Non-pigmented ciliary epithelial cell (primary cell): ENCODE measurements at places on chromosomes 12 and 14.

GRCh38 chr12:11685716-11686115 is 36.2 kb downstream of the ETV6 start:
- DNase-seq, result no peak

GRCh38 chr12:116028619-116029018 is 248.9 kb downstream of the MED13L start:
- DNase-seq, result no peak

GRCh38 chr12:89334548-89335169 is 17.6 kb downstream of the DUSP6 start:
- DNase-seq, result no peak

GRCh38 chr12:5280086-5280485 is 151.8 kb upstream of the NTF3 start:
- DNase-seq, result no peak

DNA sequence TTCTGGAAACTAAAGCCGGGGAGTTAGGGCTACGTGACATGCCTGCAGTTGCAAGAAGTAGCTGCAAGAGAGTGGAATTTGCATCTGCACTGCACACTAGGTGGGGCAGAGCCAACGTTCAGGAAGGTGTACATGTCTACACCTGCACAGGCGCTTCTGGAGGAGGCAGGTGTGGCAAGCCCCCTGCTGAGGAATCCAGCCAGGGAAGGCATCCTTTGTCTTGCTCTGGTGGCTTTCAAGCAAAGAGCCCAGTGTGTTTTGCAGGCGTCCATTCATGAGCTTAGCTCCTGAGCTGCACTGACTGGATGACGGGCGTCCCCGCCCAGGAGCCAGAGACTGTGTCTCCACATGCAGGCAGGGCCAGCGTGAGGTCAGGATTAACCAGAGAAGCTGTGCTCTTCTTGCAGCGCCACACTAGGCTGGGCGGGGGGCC is 116.3 kb downstream of the ZFP36L1 start:
- no peak for DNase-seq

- DNase-seq, result no peak
Observed at GRCh38 chr14:36054353-36055051, 122.0 kb downstream of the PTCSC3 start.

DNA sequence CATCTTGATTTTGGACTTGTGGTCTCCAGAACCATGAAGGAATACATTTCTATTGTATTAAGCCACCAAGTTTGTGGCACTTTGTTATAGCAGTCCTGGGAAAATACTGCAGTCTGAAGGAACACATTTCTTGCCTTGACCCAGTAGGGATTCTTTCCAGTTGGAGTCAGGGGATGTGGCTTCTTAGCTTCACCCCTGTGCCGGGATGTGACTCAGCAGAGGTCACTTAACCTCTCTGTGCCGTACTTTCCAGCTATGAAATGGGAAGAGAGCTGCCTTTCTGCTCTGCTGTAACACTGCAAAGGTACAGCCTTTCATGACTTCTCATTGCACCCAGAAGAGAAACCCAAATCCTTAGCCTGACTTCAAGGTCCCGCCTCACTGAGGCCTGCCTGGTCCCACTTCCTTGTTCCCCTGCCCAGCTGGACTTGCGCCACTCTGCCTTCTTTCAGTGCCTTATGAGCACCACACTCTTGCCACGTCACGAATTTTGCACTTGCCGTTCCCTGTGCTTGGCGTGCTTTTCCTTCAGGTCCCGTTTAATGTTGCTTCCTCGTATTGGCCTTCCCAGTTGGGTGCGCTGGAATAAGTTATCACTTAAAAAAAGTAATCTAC is 24.2 kb downstream of the CHST11 start:
- peak; percentile 77 for DNase-seq

GRCh38 chr12:127648321-127648720 is 618.6 kb upstream of the TMEM132C start:
- DNase-seq, result no peak

DNA sequence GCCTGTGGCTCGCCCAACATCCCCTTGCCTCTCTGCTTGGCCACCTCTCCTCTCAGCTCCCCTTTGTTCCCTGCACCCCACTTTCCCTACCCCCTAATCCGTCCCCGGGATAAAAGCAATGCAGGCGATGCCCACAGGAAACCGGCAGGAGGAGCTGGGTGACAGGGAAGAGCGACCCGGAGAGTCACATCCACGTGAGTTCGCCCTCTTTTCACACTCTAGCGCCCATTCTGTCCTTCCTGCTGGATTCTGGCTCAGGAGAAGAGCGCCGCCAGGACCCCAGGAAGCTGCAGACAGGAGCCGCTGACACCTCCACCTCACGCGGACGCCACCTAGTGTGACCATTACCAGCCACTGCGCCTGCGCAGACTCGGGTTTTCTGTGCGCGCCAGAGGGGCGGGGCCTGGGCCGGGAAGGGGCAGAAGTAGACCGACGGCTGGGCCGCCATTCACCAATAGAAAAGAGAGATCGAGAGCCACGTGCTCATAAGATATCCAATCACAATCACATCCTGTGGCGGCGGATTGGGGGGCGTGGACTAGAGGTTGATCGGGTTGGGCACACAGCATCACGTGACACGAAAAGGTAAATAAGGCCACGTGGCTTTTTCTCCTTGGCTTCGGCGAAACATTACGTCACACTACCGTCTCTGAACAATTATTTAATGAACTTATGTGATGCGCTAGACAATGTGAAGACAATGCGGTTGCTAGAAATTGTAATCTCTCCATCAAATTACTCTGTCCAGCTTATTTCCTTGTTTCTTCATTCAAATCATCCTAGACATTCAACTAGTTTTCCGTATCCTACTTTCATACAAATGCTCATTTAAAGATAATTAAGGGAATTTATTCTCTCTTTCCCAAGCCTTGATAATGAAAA is 10.1 kb downstream of the PLA2G1B start:
- peak; percentile 97 for DNase-seq

DNA sequence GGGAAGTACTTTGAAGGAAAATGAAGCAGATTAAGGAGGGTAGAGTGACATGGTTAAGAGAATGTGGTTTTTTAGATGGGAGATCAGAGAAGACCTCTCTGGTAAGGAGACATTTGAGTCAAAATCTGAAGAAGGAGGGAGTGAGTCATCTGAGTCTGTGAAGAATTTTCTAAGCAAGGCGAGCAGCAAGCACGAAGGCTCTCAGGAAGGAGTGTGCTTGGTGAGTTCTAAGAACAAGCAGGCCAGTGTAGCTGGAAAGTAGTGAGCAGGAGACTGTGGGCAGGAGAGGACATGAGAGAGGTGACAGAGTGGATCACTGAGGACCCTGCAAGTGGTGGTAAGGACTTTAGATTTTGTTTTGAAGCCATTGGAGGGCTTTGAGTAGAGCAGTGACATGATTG is 76.3 kb upstream of the FUT8 start:
- no peak for DNase-seq

- no peak for DNase-seq
Observed at GRCh38 chr12:49797449-49797776, 30.8 kb downstream of the NCKAP5L start.
